Nucleus accumbens (tissue), 56 donors: ENCODE measurements at places on chromosomes 2 and 18.

- no peak for DNase-seq
Observed at GRCh38 chr2:54382601-54383000, 73.5 kb upstream of the SPTBN1 start.

GRCh38 chr2:106970471-106971261, 84.7 kb upstream of the ST6GAL2 start:
- DNase-seq: no peak

DNA sequence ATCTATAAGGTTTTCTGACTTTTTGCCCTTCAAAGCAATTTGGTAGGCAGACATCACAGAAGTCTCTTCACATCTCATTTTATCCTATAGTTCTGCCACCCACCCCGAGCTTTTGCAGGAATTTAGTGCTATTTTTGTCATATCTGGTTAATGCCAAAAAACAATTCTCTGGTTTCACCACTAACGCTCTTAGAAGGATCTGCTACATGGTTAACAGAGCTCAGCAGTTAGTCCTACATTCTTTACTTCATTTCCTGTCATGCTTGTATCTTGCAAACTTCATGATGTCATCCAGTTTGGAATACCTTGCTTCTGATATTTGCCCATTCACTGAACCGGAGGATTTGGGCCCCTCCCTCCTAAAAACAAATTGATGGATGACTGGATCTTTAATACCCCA, 116.8 kb upstream of the SERPINE2 start:
- no peak for DNase-seq

DNA sequence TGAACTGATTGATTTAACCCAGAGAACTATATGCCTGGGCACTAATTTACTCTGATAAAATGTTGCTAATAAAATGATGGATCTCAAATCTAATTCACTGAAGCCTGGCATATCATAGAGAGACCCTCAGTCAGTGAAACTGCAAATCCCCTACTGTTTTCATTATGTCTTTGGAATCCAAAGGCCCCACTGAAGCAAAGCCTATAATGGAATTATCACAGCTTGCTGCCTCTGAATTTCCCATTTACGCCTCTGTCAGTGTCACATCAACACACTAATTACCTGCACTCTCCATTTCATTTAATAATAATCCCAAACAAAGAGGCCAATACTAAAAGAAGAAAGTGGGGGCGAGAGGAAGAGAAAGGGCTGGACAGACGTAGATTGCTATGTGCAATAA, 470.9 kb downstream of the MBD2 start:
- no peak for DNase-seq

GRCh38 chr2:240322991-240323390, 112.5 kb upstream of the GPC1 start:
- no peak for DNase-seq

- no peak for DNase-seq
Observed at GRCh38 chr2:188964976-188965546, 9.1 kb upstream of the COL3A1 start.

GRCh38 chr18:61635901-61636528, 256.8 kb downstream of the RNF152 start:
- DNase-seq: peak; percentile 1

GRCh38 chr2:73851274-73851673, 22.5 kb downstream of the STAMBP start:
- no peak for DNase-seq

- no peak for DNase-seq
Observed at GRCh38 chr2:104826016-104826415, 27.9 kb upstream of the POU3F3 start.

DNA sequence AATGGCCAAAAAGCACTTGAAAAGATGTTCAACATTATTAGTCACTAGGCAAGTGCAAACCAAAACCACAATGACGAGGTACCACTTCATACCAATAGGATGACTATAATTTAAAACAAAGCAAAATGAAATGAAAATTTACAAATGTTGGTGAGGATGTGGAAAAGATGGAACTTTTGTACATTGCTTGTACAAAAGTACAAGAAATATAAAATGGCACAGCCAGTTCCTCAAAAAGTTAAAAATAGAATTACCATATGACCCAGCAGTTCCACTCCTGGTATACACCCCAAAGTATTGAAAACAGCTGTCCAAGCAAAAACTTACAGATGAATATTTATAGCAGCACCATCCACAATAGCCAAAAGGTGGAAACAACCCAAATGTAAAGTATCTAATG, 107.8 kb upstream of the XPO1 start:
- DNase-seq: no peak

GRCh38 chr2:147688242-147688641, 156.6 kb upstream of the ACVR2A start:
- DNase-seq: no peak

DNA sequence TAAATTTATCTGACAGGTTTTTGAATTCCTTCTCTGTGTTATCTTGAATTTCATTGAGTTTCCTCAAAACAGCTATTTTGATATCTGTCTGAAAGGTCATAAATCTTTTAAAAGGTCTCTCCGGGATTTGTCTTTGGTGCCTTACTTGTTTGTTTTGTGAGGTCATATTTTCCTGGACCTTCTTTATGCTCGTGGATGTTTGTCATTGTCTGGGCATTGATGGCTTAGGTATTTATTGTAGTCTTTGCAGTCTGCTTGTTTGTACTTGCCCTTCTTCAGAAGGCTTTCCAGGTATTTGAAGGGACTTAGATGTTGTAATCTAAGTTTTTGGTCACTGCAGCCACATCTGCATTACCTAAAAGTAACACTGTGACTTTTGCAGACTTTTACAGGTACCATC, 355.2 kb downstream of the PARD3B start:
- no peak for DNase-seq

- no peak for DNase-seq
Observed at GRCh38 chr2:216064014-216064630, 17.5 kb downstream of the PECR start.

DNA sequence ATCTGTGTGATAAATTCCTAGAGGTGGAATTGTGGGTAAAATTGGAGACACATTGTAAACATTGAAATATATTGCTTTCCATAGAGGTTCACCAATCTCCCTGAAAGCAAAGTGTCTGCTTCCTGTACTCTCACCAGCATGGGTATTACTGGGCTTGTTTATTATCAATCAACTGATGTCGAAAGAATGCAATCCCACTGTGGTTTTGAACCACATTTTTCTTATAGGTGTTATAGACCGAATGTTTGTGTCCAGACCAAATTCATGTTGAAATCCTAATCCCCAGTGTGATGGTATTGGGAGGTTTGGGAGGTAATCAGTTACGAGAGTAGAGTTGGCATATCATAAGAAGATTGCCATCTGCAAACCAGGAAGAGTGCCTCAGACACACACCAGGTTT, 1212.4 kb downstream of the LRP1B start:
- DNase-seq: no peak

DNA sequence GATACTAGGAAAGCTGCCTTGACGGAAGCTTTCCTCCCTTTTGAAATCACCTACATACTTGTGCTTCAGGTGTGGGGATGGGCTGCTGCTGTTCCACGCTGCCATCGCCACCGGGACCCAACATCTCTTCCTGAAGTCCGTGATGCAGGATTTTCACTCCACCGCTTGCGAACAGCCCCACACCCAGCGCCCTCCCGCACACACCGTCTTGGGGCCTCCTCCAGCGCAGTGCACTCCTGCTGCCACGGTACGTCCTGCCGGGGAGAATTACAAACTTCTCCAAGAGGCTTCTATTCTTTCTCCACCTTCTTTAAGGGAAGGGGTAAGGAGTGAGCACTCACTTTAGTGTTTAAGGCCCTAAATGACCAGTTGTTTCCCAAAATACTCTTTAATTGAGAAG, 58.2 kb downstream of the HRH4 start:
- no peak for DNase-seq

DNA sequence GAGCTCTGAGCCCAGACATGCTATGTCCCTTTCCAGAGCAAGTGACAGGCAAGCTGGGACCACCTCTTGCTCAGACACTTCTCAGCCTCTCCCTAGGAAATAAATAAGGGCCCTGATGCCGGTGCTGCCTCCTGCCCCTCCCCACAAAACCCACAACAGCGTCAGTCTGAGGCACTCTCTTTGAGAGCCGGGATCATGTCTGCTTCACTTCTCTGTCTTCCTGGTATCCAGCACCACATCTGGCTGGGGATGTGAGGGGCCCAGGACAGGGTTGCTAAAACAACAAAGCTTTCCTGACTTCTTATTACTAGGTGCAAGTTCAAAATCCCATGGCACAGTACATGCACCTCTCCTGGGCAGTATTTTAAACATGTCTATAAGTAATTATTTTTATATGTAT, 103.9 kb upstream of the GLI2 start:
- DNase-seq: no peak

- no peak for DNase-seq
Observed at GRCh38 chr18:37539236-37539635, 26.4 kb downstream of the CELF4 start.

DNA sequence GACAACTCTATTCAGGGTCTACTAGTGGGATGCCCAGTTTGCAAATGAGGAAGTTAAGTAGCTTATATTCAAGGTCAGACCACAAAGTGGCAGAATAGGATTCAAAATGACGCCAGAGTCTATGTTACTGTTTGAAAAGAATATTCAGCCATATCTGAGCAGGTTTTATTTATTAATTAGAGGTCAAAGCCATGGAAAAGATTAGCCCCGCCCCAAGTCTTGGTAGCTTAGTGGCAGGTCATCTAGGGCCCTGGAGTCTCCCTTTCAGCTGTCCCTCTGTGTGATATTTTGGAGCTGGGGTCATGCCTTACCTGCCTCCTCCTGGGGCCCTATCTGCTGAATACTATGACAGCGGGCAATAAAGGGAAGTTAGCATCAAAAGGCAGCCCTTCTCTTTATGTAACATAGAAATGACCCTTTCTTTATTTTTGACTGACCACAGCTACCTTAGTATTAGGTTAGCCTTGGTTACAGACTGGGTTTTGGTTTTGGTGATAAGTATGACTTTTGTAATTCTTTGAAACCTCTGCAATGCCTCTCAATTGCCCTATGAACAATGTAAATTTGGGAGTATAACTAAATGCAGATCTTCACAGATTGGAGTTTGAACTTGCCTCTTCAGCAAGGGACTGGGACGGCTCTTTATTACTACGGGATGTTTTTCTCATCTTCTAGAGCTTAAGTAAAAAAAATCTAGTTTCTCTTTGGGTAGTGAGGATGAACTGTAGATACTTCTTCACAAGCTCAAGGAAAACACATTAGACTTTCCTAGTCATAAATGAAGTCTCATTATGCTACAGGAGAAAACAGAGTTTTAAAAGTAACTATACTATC, 153.0 kb upstream of the ITGA4 start:
- no peak for DNase-seq

GRCh38 chr2:15912203-15912602, 28.1 kb upstream of the MYCN start:
- DNase-seq: peak; percentile 30

- DNase-seq: no peak
Observed at GRCh38 chr2:130720036-130720435, 8.8 kb upstream of the GPR148 start.

- no peak for DNase-seq
Observed at GRCh38 chr2:175686002-175686401, 316.1 kb downstream of the LNPK start.

DNA sequence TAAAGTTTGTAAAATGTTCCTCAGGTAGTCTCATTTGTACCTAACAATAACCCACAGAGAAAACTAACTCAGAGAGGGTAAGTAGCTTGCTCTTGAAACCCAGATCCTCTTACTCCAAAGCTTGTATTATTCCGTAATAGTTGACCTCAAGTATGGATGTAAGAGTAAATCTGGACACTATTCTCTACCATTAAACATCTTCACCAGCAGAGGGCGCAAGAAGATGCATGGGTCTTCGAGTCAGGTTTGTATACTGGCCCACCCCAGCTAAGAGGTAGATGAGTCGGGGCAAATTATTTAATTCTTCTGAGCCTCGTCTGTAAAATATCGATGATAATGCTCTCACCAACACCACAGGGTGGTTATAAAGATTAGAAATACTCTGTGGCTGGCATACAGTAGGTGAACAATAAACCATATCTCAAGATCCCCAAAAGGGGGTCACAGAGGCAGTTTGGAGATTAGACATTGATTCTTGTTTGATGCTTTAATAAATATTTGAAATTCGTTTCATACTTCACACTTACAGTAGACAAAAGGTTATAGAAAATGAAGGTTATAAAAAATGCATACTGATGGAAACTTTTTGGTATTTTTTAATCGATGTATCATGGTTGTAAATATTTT, 3.5 kb upstream of the CABLES1 start:
- DNase-seq: no peak

DNA sequence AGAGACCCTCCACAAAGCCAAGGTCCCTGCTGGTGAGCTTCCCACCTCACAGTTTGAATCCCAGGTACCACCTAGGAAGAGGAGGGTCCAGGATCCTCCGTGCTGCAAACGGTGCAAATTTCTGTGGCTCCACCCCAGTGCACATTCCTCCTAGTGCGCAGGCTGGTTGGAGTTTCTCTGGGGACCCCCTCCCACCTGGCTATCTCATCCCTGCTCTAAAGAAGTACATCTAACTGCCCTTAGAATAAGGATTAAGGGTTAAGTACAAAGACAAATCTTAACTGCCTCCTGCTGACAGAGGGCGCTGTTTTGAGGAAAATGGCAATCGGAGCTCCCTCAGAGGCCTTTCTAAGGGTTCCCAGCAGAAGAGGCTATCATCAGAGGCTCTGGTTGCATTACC, 109.6 kb upstream of the FSIP2 start:
- DNase-seq: no peak

DNA sequence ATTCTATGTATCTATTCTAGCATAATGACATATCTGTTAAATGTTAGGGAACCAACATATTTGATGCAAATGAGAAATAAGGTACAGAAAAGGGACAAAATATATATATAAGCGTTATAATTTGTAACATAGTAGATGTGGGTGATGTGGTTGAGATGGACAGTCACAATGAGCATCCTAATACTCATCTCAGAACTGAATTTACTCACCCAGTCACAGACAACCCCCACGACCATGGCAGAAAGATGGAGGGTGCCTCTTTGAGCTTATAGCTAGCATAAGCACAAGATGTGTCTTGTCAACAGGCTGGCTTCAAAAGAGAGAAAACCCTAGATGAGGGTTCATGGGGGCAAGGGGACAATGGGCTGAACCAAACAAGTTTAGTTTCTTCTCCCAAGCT, 9.1 kb upstream of the DSG3 start:
- DNase-seq: no peak
